ENCODE measurements at places on chromosomes 16 and 17. TPM values are rescaled to one million over a fixed set of nuclear protein-coding genes. Genes with fewer than 3 reads are reported as not detected.

Gene CDRT15
- not detected for total RNA-seq

Gene NPEPPS
- total RNA-seq = 84.6 TPM

Gene EVI2B
- 77.5 TPM for total RNA-seq

Gene DDX52
- 33.6 TPM for total RNA-seq

Gene VMO1
- not detected for total RNA-seq

Gene SMIM36
- not detected for total RNA-seq

Gene EZH1
- 59.2 TPM for total RNA-seq

Gene NT5M
- 2.2 TPM for total RNA-seq

Gene CSNK2A2
- total RNA-seq = 58.4 TPM

Gene TAC4
- total RNA-seq = not detected

Gene LGALS9B
- total RNA-seq = not detected

Gene EVPL
- 1.1 TPM for total RNA-seq

Gene C16orf46
- total RNA-seq = 0.76 TPM

Gene TP53TG3B
- total RNA-seq = not detected

Gene GPRC5B
- total RNA-seq = 0.43 TPM

Gene NEUROD2
- not detected for total RNA-seq

Gene SLC7A5
- 359 TPM for total RNA-seq

Gene EFNB3
- total RNA-seq = not detected

Gene SLC5A2
- total RNA-seq = 2.4 TPM

Gene RCVRN
- not detected for total RNA-seq

Gene CNGB1
- total RNA-seq = not detected

Gene KCNH4
- total RNA-seq = 0.35 TPM

Gene ARL5C
- total RNA-seq = not detected

Gene TSPOAP1
- total RNA-seq = 35.3 TPM

Gene ASPHD1
- not detected for total RNA-seq

Gene NLRC3
- total RNA-seq = 39.5 TPM

Gene SPNS2
- total RNA-seq = 0.64 TPM

Gene KRT36
- not detected for total RNA-seq

Gene CMIP
- total RNA-seq = 42.1 TPM

Gene IRX6
- not detected for total RNA-seq

Gene TM4SF5
- total RNA-seq = not detected

Gene TVP23C
- total RNA-seq = 18.6 TPM

Gene KCNJ12
- 0.31 TPM for total RNA-seq

Gene SCN4A
- total RNA-seq = 0.14 TPM

Gene SPAG5
- total RNA-seq = 23.1 TPM

Gene HAS3
- total RNA-seq = 4.0 TPM

Gene TMIGD1
- not detected for total RNA-seq

Gene WNT9B
- total RNA-seq = not detected

Gene MSLN
- total RNA-seq = not detected

Gene SCGB1C2
- not detected for total RNA-seq

Gene HSD17B2
- not detected for total RNA-seq

Gene SSH2
- 77.7 TPM for total RNA-seq

Gene PARN
- total RNA-seq = 23.7 TPM

Gene TERB1
- total RNA-seq = not detected

Gene HSD11B2
- total RNA-seq = not detected

Gene PYY
- total RNA-seq = not detected

Gene GP2
- not detected for total RNA-seq

Gene SPIRE2
- not detected for total RNA-seq

Gene CES1
- total RNA-seq = not detected
